ENCODE measurements at places on chromosomes 4 and X.

GRCh38 chr4:85866508-85866907 is 391.6 kb downstream of the ARHGAP24 start:
- no peak for DNase-seq

DNA sequence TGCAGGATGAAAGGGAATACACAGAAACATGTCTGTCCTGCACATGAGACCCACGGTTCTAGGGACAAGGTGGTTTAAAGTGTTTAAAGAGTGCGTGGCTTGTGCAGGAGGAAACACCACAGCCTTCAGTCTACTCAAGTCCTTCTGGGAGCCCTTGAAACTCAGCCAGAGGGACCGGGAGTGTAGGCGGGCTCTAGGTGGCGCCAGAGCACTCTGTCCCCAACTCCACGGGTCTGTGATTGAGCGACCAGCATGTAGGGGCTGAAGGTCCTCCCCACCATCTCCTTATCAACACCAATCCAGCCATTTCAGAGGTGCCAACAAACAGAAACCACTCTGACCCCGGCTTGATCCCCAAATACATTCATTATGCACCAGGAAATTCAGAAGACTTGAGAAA is 82.0 kb upstream of the CLDN34 start:
- DNase-seq, result peak; percentile 33

DNA sequence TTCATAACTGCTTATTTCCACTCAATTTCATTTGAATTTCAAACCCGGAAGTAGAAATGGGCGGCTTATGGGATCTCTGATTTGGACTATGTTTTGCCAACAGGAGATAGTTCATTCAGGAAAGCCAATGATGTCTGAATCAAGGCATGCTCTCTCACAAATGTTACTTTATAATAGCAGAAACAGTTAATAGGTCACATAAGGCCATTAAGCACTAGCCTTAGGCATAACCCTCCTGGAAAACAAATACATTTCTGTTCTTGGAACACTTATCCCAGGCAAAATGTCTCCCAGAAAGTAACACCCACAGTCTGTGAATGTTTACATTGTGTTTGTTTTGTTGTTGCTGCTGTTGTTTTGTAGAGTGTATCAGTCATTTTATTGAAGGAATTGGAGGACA is 1347.2 kb upstream of the PCDH7 start:
- no peak for DNase-seq

- DNase-seq, result no peak
These were observed 1.8 kb upstream of the GABRQ start for GRCh38 chrX:152635941-152636340.

- no peak for DNase-seq
These were observed 611.9 kb upstream of the TECRL start for GRCh38 chr4:65021149-65021548.

- no peak for DNase-seq
These were observed 188.7 kb upstream of the TLL1 start for GRCh38 chr4:165684177-165684805.

DNA sequence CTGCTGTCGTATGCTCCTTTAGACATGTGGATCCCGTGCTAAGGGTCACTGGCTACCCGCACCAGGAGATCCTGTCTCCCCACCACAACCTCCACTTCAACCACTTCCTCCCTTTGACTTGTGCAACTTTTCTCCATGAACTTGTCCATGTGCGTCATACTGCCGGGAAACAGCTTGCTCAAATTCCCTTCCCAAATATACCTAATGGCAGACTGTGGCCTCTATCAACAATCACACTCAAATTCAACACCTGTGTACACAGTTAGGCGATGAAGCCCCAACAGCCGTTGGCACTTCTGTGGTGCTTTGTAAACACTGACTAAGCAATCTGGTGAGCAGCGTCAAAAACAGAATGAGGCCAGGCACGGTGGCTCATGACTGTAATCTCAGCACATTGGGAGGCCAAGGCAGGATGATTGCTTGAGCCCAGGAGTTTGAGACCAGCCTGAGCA is 49.5 kb downstream of the CD99L2 start:
- DNase-seq, result no peak

- no peak for DNase-seq
These were observed 56.7 kb upstream of the ATOH1 start for GRCh38 chr4:93771640-93772411.

GRCh38 chr4:3305610-3306371 is 13.0 kb downstream of the RGS12 start:
- DNase-seq, result no peak

DNA sequence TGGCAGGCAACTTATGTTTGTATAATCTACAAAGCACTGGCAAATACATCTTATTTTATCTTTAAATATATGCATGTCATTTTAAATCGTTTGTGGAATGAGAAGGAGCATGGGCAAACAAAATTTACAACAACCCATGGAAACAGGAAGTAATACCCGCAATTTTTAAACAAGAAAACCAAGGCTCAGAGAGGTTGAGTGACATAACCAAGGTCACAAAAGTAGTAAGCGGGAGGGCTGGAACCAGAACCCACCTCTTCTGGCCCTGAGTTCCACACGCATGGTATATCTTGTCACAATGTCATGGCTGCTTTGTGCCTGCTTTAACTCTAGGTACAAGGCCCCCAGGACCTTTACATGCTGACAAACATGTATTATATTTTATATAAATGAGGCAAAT is 52.9 kb downstream of the SLC7A11 start:
- DNase-seq, result no peak

DNA sequence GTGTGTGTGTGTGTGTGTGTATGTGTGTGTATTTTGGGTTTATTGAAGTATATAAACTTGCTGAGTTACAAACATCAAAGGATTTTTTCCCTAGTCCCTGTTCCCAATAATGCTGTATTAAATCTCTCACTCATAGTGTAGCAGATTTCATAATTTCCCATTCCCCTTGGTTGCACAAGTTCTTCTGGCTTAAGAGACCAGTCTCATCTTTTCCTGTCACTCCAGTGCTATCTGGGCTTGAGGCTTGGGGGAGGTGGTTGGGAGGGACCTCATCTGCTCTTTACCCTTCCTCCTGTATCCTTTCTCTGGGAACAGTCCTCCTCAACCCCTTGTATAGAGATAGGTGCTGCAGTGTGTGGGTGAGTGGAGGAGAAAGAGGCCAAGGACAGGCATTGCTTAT is 285.4 kb upstream of the BOD1L1 start:
- no peak for DNase-seq

DNA sequence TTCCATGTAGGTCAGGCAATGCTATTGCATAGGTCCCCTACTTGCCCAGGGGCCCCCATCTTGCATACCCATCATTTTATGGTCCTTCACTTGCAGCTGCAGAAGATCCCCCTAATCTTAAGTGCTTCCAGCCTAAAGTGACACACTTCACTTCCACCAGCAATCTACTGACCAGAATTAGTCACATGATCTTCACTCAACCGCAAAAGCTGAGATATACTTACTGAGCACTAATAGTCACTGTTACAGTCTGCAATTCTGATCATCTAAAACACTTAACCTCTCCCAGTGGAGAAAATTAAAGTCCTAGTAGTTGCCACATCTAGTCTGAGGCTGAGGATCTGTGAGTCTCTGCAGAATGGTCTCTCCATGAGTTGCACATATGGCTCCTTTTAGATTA is 82.1 kb downstream of the AREG start:
- DNase-seq, result no peak

DNA sequence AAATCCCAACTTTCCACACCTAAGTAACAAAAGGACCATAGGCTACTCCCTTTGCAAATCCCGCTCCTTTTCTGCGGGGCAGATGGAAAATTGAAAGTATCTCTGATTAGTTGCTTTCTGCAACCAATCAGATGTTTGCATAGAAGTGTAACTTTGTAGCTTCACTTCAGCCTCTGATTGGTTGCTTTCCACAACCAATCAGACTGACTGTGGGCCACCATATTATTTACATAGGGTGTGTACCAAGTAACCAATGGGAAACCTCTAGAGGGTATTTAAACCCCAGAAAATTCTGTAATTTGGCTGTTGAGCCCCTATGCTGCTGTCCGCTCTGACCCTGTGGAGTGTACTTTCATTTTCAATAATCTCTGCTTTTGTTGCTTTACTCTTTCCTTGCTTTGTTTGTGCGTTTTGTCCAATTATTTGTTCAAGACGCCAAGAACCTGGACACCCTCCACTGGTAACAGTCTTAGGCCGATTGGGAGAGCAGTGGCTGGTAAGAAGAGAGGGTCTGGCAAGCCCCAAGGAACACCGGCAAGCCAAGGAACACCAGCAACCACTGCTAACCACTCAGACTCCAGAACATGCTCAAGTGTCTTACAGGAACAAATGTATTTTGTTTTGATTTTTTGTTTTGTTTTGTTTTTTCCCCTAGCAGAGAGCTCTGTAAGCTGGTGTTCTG is 125.5 kb upstream of the MAP3K15 start:
- DNase-seq, result no peak

- DNase-seq, result no peak
These were observed 181.6 kb downstream of the HNRNPD start for GRCh38 chr4:82192017-82192673.

DNA sequence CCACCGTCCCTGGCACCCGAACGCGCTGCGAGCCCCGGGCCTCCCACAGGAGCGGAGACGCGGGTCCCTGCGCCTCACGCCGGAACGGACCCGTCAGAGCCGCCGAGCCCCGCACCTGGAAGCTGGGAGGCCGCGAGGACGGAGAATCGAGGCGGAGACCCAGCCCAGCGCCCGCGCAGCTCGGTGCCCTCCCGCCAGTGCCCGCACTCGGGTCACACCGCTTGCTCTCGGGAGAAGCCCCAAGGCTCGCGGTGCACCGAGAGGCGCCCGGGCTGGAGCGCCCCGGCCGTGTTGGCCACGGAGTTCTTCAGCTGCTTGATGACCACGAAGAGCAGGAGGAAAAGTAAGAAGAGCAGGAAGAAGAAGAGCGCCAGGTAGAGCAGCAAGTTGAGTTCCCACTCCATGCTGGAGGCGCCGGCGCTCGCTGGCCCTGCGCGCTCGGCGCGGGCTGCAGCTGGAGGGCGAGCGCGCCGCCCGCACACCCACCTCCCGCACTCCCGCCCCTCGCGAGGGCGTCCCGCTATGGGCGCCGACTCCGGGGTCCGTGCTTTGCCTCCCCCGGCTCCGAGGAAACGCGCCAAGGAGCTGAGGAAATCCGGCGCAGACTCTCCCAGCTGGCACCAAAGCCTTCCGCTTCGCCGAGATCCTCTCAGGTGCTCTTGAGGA is at the start of gene SMIM43:
TSS of gene SMIM43 (minus strand) at position 463 of the 666 bp plus-strand sequence. CDS start at position 404, 59 bp downstream.
- DNase-seq, result no peak

DNA sequence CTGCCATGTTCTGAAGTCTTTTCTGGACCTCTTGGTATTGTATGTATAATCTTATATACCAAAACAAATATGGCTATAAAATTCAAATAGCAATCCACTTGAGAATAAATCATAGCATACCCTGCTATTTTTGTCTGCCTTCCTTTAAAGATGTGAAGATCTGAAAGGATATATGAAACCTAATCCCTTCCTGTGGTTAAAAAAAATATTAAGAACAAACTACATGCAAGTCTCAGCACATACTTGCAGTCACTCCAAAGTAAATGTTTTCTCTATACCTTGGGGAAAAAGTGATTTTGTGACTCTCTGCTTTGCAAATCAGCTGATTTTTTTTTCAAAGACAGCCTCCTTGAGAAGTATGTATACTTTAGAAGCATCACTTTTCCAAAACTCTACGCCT is 322.9 kb downstream of the ANKRD50 start:
- no peak for DNase-seq

DNA sequence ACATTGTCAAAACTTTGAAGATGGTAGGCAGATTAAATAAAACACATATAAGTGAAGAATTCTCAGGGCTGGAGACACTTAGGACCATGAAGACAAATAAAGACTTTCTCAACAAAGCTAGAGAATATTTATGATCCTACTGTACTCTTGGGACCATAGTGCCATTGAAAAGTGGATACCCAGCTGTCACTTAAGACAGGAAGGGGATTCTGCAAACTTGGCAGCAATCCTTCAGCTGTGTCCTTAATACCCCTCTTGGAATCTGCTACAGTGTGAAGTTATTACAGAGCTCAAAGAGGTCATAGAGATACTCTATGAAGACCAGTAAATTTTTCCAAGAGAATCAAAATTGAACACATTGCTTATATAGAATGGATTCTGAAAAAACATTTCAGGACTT is 24.3 kb downstream of the PDE5A start:
- DNase-seq, result no peak

DNA sequence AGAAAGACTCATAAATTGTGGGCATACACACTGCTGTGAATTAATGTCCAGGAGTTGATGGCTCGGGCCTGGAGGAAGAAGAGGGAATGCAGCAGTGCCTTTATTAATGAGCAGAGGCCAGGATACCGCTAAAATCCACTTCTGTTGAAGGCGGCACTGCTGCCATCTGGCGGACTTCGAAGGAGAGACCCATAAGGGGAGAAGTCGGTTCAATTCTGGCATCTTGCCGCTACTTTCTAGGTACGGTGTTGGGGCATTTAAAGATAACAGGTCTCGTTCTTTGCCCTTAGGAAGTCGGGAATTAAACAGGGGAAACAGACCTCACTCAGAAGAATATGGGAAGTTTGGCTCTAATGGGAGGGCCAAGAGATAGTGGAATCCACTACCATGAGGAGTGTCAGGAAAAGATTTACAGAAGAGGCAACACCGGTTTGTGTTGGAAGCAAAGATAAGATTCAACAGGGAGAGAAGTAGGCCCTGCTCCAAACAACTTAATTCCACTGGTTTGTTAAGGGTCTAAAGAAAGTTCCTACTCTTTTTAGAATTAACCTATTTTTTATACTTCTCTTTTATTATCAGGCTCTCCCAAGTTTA is 133.6 kb upstream of the GIMD1 start:
- peak; percentile 21 for DNase-seq

- no peak for DNase-seq
These were observed 79.0 kb upstream of the TRAM1L1 start for GRCh38 chr4:117164338-117164737.

GRCh38 chr4:148092316-148093014 is 349.7 kb downstream of the NR3C2 start:
- no peak for DNase-seq

All from T-helper 2 cell treated with Interferon-gamma antibody and Interleukin-4, amounts not matched to agents 5 μg/mL and 100 μg/mL, for 36 hours (primary cell).